ENCODE measurements at places on chromosomes 1 and 21. TPM values are rescaled to one million over a fixed set of nuclear protein-coding genes. Genes with fewer than 3 reads are reported as not detected.

- DNase-seq: no peak
Measured at GRCh38 chr1:24360681-24361080, 41.5 kb downstream of the GRHL3 start.

GRCh38 chr1:21924503-21925005, 12.6 kb downstream of the HSPG2 start:
- no peak for DNase-seq

DNA sequence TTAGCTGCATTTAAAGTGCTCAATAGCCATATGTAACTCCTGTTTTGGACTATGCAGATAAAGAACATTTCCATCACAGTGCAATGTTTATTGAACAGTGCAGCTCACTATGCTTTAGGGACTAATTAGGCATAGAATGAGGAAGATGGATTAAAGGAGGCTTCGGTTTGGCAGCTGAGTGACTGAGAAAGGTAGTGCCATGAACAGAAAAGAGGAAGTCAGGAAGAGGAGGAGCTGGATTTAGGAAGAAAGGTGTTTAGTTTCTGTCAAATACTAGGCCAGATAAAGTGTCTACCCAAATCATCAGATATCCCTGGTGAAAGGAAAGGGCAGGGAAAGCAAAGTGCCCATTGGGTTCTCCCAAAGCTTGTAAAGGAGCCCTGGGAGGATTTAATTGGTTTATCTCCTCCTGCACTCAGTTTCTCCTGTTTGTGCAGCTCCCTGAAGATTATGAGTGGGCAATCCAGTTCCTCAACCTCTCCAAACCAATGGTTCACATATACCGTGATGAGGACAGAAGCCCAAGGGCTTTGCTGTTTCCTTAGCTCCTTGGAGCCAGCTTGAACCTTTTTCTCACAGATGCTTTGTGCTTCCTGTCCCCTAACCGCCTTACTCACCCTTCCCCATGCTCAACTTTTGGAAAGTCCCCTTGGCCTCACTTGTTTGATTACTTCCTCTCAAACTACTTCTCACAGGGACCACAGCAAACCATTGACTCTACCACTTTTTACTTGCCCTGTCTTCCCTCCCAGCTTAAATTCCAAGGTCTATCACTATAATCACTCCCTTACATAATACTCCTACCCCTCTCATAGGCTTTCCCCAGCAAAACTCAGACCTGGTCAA, 3.5 kb upstream of the RAP1A start:
- no peak for DNase-seq

- no peak for DNase-seq
Measured at GRCh38 chr1:112794654-112795239, 79.6 kb upstream of the PPM1J start.

GRCh38 chr1:183075861-183076260, 52.6 kb downstream of the LAMC1 start:
- no peak for DNase-seq

Gene LELP1
- not detected for total RNA-seq

DNA sequence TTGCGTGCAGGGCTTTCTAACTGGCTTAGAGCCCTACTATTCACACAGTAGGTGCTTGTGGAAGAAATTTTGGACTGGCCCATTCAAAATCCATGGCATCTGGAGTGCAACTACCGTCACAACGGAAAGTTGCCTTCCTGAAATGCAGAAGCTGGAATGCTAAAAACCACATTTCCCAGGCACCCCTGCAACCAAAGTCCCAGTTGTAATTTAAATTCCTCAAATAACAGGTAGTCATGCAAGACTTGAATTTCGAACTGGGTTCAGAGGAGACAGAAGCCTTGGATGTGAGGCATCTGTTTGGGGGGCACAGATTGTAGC, 186.7 kb downstream of the TOMM20 start:
- DNase-seq: no peak

Gene CXADR
- 0.12 TPM for total RNA-seq

GRCh38 chr1:209688746-209689234, 13.6 kb downstream of the G0S2 start:
- no peak for DNase-seq

DNA sequence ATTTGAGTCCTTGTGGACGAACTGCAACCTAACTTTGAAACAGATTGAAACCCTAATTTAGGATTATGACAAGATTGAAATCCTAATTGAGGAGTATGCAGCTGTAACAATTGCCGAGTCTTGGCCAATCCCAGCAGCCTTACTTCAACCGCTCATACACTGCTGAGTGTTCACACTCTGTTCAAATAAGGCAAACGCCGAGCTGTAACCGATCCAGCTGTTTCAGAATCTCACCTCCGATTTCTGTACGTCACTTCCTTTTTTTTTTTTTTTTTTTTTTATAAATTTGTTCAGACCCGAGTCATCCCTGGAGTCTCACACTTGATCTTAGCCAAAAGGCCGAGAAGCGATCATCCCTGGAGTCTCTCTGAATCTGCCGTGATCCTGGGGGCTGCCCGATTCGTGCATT, 22.3 kb upstream of the ATP5PO start:
- no peak for DNase-seq

GRCh38 chr1:53686091-53686964, 52.6 kb downstream of the GLIS1 start:
- peak; percentile 35 for DNase-seq

Gene KCNJ15
- total RNA-seq: not detected

DNA sequence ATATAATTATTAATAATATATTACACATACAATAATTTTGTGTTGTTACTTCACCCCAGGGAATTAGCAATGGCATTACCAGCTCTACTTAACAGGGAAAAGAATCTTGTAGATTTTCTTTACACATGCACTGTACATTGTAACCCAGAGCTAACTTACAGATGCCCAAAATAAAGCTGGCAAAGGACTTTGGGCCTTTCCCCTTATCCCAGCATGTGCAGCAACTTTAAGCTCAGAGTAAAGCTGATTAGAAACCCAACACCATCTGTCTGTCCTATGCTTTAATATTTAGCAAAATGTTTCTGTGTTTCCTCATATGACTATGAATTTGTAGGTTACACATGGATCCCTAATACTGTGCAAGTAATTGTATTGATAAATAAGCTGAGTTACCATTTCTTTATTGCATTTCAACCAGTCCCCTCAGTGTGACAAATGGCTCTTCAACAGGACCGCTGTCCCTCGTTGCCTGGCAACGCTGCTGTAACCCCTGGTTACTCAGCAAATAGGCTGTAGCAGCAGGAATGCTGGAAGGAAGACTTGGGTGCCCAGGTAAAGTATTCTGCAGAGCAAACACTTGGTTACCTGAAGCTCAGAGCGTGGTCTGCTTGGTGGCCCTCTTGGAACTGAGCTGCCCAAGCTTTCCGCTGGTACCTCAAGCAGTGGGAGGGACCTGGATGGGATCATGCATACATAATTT, at the start of gene USH2A:
TSS of gene USH2A (minus strand) at position 628 of the 700 bp plus-strand sequence. CDS start 1,112 bp downstream, outside the sequence.
- no peak for DNase-seq

Gene ARMH1
- total RNA-seq: not detected

Gene VTCN1
- not detected for total RNA-seq

- DNase-seq: no peak
Measured at GRCh38 chr1:13930151-13930550, 230.2 kb downstream of the PRDM2 start.

DNA sequence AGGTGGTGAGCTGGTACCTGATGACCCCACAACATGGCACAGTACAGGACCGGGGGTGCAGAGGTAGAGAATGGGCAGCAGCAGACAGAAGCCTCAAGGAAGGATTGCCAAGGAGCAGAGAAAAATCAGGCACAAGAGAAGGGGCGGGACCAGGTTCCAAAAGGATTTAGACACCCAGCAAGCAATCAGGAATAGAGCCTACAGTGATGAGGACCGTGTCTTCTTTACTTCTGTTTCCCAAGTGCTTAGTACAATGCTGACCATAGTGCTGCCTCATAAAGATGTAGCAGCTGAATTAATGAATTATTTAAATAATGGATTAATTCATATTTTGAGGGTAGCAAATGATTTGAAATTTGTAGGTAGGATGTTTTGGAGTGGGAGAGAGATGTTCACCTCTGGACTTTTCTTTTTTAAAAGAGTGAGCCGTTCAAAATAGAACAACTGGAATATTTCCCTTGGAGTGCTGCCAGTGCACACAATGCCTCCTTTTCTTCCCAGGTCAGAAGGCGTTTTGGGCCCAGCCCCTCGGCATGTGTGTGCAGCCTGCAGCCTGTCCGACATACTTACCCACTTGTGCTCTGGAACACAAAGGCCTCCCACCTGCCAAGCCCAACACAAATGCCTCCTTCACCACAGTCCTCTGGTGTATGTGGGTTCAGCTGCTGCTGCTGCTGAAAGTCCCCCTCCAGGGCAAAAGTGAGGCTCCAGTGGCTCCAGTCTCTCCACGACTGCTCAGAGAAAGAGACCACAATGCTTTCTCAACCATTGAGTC, 19.6 kb downstream of the KANK4 start:
- no peak for DNase-seq

Gene NFASC
- total RNA-seq: 16.8 TPM

All from MG63 (cell line).